Mesendoderm (in vitro differentiated cells): ENCODE measurements at places on chromosomes 4 and X.

DNA sequence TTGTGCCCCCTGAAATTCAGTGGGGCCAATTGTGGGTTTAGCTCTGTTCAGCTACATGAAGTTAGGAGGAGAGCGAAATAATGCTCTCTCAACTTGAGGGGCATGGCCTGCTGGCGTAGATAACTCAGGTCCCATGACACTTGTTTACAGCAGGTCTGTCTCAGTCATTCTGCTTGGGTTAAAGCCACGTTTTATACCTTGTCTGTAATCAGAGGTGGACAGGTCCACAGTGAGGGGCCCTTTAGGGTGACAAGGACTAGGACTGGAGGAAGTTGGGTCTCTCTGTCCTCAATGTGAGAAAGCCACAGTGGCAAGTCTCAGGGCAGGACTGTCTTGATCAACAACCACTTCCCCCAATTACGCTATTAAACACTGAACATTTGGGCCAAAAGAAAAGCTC, 49.0 kb downstream of the PDHA1 start:
- DNase-seq: no peak

GRCh38 chr4:161314371-161314770, 849.4 kb downstream of the FSTL5 start:
- no peak for DNase-seq

DNA sequence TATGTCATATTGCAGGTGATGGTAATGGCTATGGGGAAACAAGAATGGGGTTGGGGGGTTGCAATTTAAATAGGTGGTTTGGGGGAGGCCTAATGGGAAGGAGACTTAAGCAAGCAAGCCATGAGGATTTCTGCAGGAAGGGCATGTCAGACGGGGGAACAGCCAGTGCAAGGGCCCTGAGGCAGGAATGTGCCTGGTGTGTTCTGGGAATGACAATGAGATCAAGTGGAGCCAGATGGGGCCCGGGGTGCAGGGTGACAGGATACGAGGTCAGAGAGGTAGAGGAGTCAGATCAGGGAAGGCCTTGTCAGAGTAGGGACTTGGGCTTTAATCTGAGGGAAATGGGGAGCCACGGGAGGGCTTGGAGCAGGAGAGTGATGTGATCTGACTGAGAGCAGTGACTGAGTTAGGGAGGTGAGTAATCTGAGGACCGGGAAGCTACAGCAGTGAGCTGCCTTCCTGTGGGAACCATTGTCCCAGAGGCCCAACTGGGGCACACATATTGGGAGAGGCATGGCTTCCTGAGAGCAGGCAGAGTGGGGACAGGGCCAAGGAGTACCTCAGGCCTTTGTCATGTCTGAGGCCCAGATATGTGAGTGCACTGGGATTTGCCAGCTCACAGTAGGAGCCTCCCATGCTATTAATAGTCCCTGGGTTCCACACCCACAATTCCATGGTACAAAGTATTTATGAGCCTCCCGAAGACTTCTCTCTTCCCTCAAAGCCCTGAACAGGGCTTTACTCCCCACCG, 139.8 kb downstream of the BCOR start:
- DNase-seq: no peak

DNA sequence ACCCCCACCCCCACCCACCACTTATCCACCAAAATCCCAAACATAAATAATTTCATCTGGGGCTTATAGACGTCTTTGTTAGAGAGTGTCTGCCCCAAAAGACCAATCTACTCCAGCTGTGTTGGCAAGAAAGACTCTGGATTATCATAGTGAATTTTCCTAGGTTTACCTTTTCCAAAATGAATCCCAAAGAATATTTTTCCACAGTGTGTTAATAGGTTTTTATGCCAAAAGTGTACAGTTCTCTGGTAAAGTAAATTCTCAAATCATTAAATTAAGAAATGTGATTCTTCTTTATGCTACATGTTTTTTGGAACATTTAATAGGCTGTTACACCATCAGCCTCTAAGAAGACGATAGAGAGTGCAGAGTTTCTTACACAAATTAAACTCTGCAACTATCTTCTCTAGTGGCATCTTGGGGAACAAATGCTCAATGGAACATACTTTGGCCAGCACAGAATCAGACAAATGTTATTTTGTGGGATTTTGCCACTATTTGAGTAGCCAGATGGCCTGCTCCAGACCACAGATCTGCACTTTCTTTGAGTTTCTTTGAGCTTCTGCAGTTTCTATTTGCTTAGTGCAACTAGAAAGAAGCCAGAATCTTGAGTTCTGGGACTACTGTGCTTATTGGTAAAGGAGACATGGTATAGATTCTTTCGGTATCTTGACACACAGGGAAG, 206.0 kb downstream of the KIT start:
- DNase-seq: no peak

DNA sequence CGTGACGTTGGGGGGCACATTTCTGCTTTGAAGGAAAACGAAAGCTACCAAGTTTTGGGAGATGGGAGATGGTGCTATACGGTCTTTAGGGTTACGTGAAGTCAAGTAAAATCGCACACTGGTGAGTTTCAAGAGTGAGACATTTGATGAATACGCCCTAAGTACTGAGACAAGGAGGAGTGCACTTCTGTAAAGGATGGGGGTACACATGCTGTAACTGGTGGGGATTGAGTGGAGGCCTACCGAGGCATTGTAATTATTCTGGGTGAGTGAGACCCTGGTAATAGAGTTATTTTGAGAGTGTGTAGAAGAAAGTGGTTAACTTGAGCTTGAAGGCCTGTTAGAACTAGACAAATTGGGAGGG, 536 bp downstream of the SH3BGRL start:
- peak; percentile 22 for DNase-seq
